Right cardiac atrium (tissue), 5 donors: ENCODE measurements at places on chromosomes 6 and 20. TPM values are rescaled to one million over a fixed set of nuclear protein-coding genes. Genes with fewer than 3 reads are reported as not detected.

Gene DDO
- total RNA-seq, result 9.2 TPM

Gene PPP1R18
- 22.7 TPM for total RNA-seq

- DNase-seq, result no peak
These were observed 49.5 kb downstream of the PLN start for GRCh38 chr6:118597636-118598035.

- DNase-seq, result no peak
These were observed 19.6 kb upstream of the LTV1 start for GRCh38 chr6:143823548-143823947.

DNA sequence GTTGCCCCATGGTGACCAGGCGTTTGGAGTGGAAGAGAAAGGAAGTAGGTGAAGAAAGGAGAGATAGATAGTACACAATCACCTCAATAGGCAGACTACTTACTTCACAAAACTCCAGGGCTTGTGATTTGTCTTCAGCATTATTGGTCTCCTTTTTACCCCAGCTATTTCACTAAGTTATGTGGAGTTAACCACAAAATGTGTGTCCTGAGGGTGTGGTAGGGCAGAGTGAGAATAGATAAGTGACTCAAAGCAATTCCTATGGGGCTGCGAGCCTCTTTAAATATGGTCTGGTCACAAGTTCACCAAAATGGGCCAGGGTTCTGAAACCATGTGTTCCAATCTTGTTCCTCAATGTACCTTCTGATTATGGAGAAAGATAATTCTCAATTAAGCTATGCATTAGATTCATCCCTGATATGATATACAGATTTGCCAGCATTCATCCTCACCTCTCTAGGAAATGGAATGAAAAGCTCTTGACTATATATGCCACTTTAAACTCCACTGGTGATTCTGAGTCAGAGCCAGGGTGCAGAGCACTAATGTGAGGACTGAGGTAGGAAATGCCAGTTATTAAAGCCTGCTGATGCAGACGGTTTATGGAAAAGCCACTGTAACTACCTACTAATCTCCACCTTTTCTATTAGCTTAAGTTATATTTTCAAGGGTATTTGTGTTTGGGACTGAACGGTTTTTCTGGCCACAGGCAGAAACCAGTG lies 310.6 kb upstream of the MANEA start:
- no peak for DNase-seq

- DNase-seq, result no peak
These were observed 17.1 kb downstream of the RPRD1B start for GRCh38 chr20:38050686-38051085.
